ENCODE measurements at places on chromosomes 1 and 21.

DNA sequence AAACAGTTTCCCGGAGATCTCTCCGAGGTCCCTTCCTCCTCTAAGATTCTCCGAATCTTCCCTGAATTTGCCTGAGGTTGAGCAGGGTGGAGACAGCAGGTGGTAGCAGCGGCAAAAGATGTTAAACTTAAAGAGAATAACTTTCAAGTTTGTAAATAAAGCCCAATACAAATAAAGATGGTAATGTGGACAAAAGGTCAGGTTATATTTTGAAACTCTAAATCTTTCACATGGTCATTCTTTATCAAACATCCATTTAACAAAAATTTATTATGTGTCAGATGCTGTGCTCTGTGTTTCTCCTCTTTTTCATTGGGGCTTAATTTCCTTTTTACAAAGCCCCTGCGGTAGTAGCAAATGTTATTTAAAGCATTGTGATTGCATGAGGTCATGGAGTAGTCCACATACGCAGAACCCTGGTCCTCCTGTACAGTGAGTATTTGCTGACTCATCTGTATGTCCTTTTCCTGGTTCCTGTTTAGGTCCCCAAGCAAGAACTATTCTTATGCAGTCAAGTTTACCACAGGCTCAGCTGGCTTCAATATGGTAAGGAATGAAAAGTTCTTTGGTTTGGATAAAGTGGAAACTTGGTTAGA lies 119.2 kb downstream of the ITSN1 start:
- DNase-seq = peak; percentile 97

GRCh38 chr1:243921111-243921510 lies 71.1 kb upstream of the AKT3 start:
- DNase-seq = no peak

- DNase-seq = peak; percentile 26
These were observed 75.4 kb upstream of the LRRC7 start for GRCh38 chr1:69492286-69492685.

DNA sequence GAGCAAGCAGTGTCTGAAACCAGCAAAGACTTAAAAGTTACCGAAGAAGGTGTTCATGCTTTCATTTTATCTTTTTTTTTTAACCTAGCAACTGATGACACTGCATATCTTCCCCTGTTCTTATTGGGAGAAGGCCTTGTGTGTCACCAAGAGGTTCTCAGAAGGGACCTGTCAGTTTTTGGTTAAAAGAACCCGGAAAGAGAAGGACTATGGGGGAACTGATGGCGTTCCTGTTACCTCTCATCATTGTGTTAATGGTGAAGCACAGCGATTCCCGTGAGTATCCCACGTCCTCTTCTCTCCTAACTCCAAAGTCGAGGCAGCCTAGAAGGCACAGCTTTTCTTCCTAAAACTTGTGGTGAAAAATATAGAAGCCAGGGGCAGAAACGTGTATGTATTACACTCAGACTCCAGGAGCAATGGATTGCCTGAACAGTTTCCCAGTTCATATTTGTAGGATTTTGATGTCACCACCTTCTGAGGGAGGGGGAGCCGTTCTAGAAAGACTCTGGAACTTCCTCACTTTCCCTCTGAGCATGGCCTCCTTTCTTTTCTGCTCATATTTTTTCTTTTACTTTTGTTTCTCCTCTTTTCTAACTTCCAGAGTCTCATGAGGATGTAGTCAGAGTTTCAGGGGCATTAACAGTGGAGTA lies at the start of gene MR1:
Gene MR1, plus strand, starts transcription at position 185 of the 653 bp plus-strand sequence. Its CDS starts 25 bp downstream, at position 210.
- peak; percentile 80 for DNase-seq

DNA sequence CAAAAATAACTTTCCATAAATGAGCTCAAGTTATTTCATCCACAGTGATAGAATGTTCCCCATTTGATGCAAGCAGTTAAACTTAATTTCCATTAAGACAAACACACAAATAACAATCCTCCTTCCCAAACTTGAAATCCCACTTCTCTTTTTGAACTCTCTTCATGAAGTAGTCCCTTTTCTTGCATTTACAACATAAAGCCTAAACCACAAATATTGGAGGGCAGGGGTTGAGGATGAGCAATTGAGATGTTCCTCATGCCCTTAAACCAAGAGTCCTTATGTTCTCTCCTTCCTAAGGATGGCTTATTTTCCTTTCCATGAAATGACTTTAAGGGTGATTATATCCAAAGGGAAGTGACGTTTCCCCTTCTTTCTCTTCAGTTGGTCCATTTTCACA lies 228.8 kb downstream of the DISC1 start:
- no peak for DNase-seq

- DNase-seq = no peak
These were observed 5.1 kb upstream of the C1orf159 start for GRCh38 chr1:1120866-1121591.

GRCh38 chr1:20311289-20311688 lies 20.6 kb downstream of the VWA5B1 start:
- no peak for DNase-seq

- peak; percentile 31 for DNase-seq
These were observed 136.8 kb downstream of the PTPRC start for GRCh38 chr1:198775606-198776005.

DNA sequence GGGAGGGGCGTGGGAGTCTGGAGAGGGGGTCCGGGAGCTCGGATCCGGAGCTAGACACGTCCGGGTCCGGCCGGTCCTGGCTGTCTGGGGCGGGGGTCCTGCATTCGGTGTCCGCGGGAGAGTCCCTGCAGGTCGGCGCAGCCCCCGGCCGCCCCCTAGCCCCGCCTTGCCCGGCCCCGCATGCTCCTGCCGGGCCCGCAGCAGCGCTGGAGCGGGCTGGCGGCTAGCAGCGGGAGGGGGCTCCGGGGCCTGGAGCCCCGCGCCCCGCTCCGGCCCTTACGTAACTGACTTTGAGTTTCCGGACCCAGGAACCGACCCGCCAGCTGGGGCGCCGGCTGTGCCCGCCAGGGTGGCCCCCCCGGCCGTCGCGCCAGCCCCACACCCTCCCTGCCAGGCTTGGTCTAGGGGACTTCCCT lies 26.9 kb upstream of the EPB41 start:
- no peak for DNase-seq

DNA sequence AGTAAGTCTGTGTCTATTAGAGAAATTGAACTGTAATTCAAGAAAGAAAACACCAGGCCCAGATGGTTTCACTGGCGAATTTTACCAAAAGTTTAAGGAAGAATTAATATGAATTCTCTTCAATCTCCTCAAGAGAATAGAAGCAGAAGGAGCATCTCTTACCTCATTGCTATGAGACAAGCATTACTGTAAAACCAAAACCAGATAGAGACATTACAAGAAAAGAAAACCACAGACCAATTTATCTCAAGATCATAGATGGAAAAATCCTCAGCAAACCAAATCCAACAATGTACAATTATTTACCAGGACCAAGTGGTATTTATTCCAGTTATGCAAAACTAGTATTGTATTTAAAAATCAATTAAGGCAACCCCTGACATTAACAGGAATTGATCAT lies 160.6 kb downstream of the LIPI start:
- DNase-seq = peak; percentile 21

- no peak for DNase-seq
These were observed 8.0 kb upstream of the CLDN19 start for GRCh38 chr1:42748021-42748420.

All from amniotic epithelial cell (primary cell).